ENCODE measurements at places on chromosomes 7 and 10.

DNA sequence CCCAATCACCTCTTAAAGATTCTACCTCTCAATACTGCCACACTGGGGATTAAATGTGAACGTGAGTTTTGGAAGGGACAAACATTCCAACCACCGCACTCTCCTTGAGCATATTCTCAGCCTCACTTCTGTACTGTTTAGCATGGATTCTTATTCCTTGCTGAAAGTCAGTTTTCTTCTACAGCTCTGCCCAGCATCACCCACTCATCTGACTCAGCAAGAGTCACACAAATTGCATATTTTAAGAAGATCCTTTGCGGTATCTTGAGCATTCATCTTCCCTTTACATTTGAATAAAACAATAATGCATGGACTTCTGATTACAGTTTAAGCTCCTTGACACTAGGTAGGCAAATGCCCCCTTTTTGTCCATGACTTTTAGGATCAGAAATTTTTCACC, 251.6 kb upstream of the MKLN1 start:
- DNase-seq: no peak

GRCh38 chr10:1687190-1687589, 50.1 kb downstream of the ADARB2 start:
- DNase-seq: no peak

GRCh38 chr10:109939315-109939961, 16.1 kb upstream of the XPNPEP1 start:
- no peak for DNase-seq

- no peak for DNase-seq
Observed at GRCh38 chr7:16203065-16203464, 218.3 kb downstream of the CRPPA start.

DNA sequence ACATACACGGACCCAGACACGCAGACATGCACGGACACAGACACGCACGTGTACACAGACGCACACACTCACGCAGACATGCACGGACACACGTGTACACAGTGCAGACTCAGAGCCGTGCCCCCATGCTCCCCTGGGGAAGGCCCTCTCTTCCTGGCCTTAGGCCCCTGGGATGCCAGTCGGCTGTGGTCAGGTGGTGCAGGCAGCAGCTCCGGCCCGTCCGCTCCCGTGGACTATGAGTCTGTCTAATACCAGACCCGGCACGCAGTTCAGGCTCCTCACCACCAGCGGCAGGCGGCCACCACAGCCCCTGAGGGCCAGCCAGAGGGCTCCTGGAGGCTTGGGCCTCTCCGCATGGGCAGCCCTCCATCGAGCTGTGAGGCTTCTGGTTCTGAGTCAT, 52.0 kb upstream of the NKX6-2 start:
- DNase-seq: no peak

Data from stimulated activated CD8-positive, alpha-beta memory T cell treated with anti-CD3 and anti-CD28 coated beads, Interleukin-12 subunit alpha, Interleukin-12 subunit beta, amount 100 ng/mL, for 4 hours (primary cell).